Adrenal gland (tissue), 19 donors: ENCODE measurements at places on chromosomes 7 and 10. TPM values are rescaled to one million over a fixed set of nuclear protein-coding genes. Genes with fewer than 3 reads are reported as not detected.

DNA sequence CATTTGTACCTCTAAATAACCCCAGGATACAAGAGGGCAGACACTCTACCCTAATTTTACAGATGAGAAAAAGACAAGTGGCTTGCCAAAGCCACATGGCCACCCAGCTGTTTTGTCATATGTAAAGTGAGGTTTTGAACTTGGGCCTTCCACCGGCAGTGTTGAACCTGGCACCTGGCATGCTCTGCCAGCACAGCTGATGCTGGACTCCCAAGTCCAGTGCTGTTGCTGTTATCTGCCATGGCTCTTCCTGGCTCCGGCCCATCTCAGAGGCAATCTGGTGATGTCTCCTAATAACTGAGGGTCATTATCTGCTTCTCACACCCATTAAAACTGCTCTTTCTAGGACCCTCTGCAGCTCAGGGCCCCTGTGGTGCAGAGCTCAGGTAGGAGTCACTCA, 25.0 kb downstream of the BCCIP start:
- DNase-seq, result no peak

- DNase-seq, result no peak
Measured at GRCh38 chr10:73097305-73097670, 622 bp upstream of the P4HA1 start.

Gene VSTM4
- 71.9 TPM for total RNA-seq

DNA sequence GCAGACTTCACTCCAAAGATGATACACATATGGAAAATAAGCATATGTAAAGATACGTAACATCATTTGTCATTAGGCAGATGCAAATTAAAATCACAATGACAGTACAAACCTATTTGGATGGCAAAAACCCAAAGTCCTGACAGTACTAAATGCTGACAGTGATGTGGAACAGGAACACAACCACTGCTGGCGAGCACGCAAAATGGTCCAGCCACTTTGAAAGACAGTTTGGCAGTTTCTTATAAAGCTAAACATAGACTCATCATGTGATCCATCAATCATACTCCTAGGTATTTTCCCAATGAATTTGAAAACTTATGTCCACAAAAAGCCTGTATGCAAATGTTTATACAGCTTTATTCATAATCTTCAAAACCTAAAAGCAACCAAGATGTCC, 200.7 kb downstream of the RAMP3 start:
- DNase-seq, result no peak

DNA sequence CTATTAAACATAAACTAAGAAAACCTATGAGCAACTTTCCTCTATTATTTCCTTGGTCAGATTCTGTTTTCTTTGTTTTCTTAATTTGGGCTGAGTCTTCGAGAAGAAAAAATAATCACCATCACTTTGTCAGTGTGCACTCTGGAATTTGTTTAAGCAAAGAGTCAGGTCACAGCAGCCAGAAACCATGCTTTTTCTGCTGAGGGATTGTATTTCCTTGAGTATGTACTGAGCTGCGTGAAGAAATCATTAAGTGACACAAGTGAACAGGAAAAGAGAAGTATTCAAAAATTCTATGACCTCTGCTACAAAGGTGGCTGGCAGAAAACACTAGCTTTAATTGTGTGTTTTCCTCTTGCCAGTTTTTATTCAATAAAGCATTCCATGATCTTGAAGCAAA, 249.6 kb downstream of the VTI1A start:
- no peak for DNase-seq

Gene NKX1-2
- total RNA-seq, result not detected

DNA sequence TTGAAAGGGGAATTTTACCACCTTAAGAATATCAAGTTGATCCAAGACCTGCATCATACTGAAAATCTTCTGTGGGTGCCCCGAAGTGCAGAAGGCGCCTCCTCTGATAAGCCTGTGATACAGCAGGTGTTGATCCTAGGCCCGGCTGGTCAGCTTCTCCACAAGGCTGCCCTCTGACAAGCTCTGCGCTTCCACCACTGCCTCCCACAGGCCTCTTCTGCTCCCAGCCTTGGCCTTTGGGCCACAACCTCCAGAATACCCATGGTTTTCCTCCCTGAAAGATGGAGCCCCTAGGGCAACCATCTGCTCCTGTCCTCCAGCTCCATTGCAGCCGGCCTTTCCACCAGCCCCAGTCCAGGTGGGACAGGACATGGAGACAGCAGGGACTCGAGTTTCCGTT, 5.6 kb upstream of the OGDHL start:
- no peak for DNase-seq

- no peak for DNase-seq
Measured at GRCh38 chr10:48285710-48286109, 11.2 kb upstream of the FRMPD2 start.

DNA sequence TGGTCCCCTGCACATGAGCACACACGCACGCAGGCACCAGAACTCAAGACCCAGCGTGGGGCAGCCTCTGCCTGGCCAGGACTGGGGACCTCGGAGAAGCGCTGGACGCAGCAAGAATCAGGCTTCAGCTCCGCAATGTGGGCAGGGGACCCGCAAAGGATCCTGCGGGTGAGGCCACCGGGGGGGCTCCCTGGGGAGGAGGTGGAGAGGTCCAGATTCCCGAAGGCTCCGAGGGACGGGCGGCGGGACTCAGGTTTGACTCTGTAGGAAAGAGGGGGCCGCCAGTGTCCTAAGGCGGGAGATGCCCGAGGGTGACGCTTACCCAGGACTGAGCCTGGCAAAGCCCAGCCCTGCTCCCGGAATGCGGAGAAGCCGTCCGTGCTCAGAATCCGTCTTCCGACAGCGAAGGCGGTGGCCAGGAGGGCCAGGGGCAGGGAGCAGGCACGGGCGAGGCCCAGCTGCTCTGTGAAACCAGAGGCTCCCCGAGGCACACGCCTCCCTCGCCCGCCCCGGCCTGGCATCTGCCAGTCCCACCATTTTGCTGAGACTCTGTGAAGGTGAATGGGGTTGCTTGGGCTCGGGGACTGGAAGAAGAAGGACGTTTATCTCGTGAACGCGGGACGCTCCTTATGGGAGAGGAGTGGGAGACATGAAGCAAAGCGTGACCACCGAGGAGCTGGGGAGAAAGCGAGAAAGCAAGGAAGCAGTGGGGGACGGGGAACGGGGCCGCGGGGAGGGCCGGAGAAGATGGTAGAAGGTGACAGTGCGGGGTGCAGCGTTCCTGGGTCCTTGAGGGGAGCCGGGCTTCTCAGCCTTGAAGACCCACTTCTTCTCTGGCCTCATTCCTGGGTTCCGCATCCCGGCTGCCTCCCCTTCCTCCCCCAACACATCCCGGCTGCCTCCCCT, 489.2 kb downstream of the PTPRN2 start:
- no peak for DNase-seq

Gene USP54
- 16.5 TPM for total RNA-seq

DNA sequence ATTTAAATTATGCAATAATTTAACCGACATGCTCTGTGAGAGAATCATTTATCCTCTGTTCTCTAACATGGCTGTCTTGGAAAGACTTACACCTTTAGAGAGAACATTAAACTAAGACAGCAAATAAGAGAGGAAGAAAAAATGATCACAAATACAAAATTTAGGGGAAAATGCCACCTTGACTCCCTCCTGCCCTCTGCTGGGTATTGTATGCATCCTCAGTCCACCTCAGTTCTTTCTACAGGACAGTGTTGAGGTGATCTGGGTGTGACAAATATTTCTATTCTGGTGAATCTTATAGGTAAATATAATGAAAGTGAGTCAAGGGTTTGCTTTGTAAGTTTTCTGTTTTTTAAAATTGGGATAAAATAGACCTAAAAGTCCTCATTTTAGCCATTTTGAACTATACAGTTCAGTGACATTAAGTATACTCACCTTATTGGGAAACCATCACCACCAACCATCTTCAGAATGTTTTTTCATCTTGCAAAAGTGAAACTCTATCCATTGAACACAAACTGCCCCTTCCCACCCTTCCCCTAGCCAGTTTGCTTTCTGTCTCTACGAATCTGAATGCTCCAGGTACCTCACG, 61.5 kb upstream of the ELMO1 start:
- no peak for DNase-seq

DNA sequence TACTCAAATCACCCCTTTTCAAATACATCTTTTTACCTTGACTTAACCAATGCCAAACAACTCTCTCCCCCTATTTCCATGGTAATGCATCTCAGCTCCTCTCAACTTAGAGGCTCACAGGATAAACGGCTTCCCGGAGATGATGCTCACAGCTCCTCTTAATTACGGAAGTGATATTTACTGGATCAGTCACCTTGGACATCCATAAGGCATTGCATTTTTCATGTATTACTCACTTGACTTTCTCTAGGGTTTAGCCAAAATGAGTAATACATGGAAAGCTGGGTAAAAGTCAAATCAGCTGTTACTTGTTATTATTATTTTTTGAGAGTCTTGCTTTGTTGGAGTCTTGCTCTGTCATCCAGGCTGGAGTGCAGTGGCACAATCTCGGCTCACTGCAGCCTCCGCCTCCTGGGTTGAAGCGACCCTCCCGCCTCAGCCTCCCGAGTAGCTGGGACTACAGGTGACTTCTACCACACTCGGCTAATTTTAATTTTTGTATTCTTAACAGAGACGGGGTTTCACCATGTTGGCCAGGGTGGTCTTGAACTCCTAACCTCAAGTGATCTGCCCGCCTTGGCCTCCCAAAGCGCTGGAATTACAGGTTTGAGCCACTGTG, 73.3 kb upstream of the RHEB start:
- no peak for DNase-seq

- DNase-seq, result no peak
Measured at GRCh38 chr7:116340943-116341907, 130.9 kb downstream of the TES start.

DNA sequence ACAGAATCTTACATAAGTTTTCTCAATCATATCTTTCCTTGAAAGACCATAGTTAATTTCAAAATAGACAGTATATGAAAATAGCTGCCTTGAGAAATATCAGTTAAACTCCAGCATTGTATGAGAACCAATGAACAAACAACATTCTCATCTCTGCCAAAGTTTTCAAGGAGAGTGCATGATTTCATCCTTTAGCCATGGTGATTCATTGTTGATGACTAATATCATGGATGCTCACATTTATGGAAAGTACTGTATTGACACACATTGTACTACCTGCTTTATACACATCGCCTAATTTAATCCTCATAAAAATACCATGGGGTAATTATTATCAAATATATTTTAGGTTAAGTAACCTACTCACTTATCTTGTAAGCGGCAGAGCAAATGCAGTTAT, 250.3 kb downstream of the CNTNAP2 start:
- no peak for DNase-seq

Gene NUTM2E
- total RNA-seq, result 0.11 TPM

- DNase-seq, result no peak
Measured at GRCh38 chr10:7817984-7818294, 366 bp upstream of the TAF3 start.

Gene LIPM
- not detected for total RNA-seq

GRCh38 chr7:22594020-22594419, 94.0 kb upstream of the STEAP1B start:
- DNase-seq, result no peak

Gene KCP
- 0.42 TPM for total RNA-seq

Gene CYP3A5
- 64.9 TPM for total RNA-seq

GRCh38 chr10:83248106-83248631, 891.1 kb upstream of the GHITM start:
- DNase-seq, result no peak

Gene NUTM2A
- total RNA-seq, result 0.61 TPM

DNA sequence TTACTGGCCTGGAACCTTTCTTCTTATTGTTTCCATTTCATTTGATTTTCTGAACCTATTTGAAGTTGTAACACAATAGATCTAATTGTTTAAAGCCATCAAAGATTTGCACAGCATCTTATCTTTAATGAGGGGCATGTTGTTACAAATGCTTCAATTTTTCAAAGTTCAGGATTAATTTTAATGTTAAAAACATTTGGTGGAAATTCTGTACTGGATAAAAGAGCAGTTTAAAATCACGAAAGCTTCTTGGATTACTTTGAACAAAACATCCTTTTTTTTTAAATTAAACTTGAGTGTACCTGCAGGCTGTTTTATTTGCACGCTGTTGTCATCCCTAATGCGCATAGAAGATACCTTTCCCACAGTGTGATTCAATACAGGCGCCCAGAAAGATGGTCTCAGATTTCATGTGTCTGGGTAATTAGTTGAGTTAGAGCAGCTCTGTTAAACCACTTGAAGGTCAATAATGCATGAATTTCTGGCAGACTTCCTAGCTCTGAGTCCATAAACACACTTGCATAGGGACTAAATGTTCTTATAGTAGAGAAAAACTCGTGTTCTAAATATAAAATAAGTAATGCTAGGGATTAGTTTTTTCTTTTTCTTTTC, 29.3 kb upstream of the DDX50 start:
- DNase-seq, result no peak

Gene MBL2
- total RNA-seq, result not detected

GRCh38 chr10:992467-992866, 4.2 kb downstream of the GTPBP4 start:
- DNase-seq, result no peak

GRCh38 chr7:81688622-81689411, 81.0 kb downstream of the HGF start:
- DNase-seq, result no peak

Gene KAZALD1
- total RNA-seq, result 2.7 TPM

Gene GTF2IRD2
- 19.2 TPM for total RNA-seq

Gene ITGB8
- 3.1 TPM for total RNA-seq

Gene GCK
- total RNA-seq, result 0.14 TPM

DNA sequence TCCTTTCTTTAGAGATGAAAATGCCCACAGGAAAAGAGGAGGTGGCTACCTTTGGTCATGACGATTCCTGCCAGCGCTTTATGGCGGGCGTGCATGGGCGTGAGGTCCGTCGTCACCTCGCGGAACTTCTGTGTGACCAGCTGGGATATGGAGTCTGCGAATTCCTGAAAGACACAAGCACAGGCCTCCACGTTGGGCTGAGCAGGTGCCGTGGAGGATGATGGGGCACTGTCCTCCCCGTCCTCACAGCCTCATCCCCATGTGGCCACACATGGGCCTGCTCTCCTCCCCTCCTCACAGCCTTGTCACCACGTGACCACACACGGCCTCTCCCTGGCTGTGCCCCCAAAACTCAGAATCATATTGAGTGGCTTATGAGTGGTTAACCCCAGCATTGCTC, 214.7 kb downstream of the WDR37 start:
- no peak for DNase-seq

Gene MYL7
- not detected for total RNA-seq

- no peak for DNase-seq
Measured at GRCh38 chr7:40885503-40885902, 750.7 kb downstream of the SUGCT start.

DNA sequence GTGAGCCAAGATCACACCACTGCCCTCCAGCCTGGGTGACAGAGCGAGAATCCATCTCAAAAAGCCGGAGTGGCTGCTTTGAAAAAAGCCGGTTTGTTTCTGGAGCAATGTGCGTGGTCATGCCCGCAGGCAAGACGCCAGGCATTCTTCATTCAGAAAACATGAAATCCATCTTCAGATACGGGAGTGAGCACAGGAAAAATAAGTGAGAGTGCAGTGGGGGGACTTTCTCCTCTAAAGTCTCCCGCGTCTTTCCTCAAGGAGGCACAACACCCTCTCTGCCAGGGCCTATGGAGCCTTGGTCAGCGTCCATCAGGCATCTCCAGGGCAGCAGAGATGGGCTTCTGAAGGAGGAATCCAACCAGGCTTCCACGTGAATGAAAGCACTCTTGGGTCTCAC, 62.3 kb upstream of the DGKI start:
- DNase-seq, result no peak

- no peak for DNase-seq
Measured at GRCh38 chr7:133652547-133652946, 399.7 kb downstream of the EXOC4 start.
